Esophagus squamous epithelium (tissue), 5 donors: ENCODE measurements at places on chromosomes 3 and 15.

DNA sequence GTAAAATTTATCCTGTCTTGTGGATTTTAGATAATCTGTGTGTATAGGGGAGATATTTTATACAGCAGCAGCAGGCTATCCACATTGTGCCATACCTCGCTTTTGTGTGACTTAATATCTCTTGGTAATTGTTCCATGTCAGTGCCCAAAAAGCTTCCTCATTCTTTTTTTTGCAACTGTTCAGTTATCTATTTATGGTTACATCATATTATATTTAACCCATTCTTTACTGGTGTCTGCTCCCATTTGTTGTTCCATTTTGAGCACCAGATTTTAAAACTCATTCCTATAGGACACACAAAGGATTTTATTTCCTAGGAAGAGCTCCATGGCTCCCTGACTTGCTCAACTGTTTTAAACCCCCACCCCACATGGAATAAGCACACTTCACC, 86.3 kb upstream of the RASGRP1 start:
- no peak for DNase-seq

GRCh38 chr15:51589881-51590568, 32.5 kb downstream of the DMXL2 start:
- no peak for DNase-seq

GRCh38 chr3:16377847-16378302, 112.9 kb downstream of the OXNAD1 start:
- no peak for DNase-seq

DNA sequence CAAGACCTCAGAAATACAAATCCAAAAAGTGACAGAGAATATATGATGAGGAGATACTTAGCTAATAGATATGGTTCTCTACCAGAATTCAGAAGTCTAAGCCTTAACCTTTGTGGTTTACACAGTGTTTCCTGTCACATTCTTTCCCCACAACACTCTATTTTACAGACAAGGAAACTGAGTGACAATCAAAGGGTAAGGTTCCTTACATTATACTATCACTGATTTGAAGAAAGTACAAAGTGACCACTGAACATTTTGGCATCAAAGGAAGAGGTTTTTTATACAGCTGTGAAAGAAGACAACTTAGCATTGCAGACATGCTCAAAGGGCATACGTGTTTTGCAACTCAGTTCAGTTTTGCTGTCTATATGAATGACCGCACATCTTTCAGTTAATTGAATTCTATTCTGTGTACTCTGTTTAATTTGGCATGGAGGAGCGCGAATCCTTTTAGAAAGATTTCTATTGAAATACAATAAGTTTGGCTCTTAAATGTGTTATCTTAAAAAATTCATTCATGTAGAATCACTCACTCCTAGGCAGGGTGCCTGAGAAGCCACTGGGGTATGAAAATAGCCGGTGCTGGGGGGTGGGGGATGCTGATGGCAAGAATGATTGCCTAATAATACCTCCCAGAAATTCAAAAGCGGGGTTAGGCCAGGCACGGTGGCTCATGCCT, 66.5 kb upstream of the SKOR1 start:
- DNase-seq: no peak

GRCh38 chr15:89177633-89178306, 43.6 kb downstream of the RLBP1 start:
- no peak for DNase-seq

DNA sequence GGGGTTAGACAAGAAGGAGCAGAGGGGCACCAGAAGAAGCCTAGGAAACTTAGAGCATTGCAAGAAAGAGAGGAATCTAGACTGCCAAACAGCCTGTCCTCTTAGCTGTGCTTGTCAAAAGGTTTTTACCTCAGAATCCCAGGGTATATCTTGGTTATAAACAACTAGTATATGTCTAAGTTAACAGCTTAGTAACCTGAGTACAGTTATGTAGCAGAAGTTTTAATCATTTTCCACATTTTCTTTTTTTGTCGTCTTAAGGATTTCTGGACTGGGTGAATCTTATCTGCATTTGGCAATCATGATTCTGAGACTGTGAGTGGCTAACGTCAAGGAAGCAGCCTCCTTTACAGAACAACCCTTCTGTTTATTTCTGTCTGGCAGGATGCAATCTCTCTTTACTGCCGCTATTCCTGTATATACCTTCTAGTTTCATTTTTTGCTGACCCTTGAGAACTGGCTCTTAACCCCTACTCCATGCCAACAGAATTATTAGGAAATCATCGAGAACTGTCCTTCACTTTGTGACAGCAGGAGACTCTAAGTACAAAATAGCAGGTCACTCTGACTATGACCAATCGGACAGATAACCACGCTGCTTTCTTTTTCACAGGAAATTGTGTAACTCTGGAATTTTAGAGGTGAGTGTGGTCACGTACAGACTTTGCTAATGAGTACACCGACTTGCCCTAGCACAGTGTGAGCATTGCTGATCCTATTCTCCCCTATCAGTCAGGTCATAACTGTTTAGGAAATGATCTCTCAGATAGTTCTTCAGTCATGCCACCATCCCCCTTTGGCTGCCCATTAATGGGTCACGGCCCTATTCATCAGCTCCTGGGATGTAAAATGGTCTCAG, 3.3 kb upstream of the CP start:
- DNase-seq: no peak

DNA sequence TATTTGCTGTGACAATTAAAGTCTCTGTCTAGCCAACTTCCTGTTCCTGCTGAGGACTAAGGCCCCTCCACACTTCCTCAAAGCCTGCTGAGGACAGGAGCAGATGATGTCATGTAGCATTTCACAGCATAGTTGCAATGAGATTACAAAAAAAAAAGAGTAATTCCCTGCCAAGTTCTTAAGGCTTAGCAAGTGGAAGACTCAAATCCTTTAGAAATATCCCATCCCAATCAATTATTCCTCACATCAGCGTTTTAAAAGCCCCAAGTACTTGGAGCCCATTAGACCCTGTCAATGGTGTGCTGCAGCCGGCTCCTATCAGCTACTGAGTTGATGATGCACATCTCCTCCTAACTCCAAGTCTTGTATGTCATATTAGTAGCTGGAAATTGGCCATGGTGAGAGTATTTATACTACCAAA, 51.7 kb downstream of the TRANK1 start:
- DNase-seq: peak; percentile 5

GRCh38 chr3:188539631-188540194, 385.8 kb downstream of the LPP start:
- no peak for DNase-seq

DNA sequence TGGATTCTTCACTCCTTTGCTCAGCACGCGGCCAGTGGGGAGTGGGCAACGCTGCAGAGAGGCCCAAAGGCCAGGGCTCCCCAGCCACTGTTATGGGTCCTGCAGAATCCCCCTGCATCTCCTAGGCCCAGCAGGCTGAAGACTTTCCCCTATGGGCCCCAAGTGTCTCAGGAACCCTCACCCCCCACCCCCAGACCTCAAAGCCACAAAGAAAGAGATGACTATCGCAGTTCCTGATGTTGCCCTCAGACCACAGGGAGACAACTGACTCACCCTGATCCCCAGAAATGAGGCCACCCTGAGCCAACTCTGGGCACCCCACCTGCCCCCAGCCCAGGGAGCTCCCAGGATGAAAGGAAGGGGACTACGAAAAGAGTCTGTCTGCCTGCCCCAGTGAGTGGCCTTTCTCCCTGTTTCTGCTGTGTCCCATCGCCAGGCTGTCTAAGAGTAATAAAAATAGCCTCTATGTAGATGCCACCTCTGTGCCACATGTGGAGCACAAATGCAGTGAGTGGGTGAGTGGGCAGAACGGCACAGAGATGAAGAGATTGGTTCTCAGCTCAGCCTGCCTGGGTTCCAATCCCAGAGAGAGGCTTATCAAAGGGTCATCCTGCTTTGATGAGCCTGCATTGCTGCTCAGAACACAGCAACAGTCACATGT, 283.0 kb downstream of the UACA start:
- DNase-seq: no peak

DNA sequence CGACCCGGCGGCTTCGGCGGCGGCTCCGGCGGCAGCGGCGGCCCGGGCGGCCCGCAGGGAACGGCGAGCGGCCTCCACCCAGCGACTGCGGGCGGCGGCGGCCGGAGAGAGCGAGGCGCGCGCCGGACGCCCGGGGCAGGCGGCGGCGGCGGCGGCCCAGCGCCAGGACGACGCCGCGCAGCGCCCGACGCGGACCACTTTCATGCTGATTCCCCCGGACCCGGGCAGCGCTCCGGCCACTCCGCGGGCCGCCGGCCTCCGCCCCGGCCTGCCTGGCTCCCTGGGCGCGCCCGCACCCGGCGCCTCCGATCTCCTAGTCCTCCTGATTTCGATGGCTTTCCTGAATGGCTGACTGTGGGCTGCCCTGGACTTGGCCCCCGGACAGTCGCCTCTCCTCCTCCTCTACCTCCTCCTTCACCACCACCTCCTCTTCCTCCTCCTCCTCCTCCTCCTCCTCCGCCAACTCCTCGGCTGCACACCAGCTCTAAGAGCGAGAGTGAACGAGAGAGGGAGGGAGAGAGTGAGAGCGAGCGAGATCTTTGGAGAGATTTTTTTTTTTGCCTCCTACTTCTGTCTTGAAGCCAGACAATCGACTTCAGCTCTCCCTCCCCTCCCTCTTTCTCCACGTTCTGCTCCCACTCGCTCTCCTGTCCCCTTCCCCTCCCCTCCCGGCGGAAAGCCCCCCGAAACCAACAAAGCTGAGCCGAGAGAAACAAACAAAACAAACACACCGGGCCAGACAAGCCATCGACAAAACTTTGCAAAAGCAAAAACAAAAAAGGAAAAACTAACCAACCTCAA, 844 bp downstream of the NR2F2 start:
- no peak for DNase-seq

GRCh38 chr3:186828340-186828739, 14.2 kb upstream of the ADIPOQ start:
- DNase-seq: no peak

GRCh38 chr3:194587438-194587931, 45.7 kb downstream of the TMEM44 start:
- DNase-seq: no peak

DNA sequence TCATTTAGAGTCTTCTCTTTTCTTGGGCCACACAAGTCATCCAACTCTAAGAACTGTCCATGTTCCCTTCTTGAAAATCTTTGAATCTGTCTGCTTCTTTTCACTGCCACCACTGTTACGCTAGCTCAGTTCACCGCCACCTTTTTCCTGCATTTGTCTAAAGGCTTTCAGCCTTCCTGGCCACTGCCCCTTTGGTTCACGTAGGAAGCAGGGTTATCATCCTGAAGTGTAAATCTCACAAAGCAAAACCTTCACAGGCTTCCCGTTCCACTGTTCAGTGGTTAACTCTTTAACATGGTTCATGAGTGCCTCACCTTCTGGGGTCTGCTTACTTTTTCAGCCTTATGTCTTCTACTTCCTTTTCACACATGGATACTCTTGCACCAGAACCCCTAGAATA, 26.3 kb upstream of the CCDC39 start:
- no peak for DNase-seq

- no peak for DNase-seq
Observed at GRCh38 chr3:179853176-179853575, 183.6 kb downstream of the PEX5L start.

GRCh38 chr3:111675846-111676210, 80.7 kb upstream of the ZBED2 start:
- DNase-seq: no peak

- DNase-seq: no peak
Observed at GRCh38 chr15:33324609-33325008, 13.8 kb downstream of the RYR3 start.

GRCh38 chr3:187698499-187699399, 3.6 kb downstream of the RTP2 start:
- DNase-seq: no peak

DNA sequence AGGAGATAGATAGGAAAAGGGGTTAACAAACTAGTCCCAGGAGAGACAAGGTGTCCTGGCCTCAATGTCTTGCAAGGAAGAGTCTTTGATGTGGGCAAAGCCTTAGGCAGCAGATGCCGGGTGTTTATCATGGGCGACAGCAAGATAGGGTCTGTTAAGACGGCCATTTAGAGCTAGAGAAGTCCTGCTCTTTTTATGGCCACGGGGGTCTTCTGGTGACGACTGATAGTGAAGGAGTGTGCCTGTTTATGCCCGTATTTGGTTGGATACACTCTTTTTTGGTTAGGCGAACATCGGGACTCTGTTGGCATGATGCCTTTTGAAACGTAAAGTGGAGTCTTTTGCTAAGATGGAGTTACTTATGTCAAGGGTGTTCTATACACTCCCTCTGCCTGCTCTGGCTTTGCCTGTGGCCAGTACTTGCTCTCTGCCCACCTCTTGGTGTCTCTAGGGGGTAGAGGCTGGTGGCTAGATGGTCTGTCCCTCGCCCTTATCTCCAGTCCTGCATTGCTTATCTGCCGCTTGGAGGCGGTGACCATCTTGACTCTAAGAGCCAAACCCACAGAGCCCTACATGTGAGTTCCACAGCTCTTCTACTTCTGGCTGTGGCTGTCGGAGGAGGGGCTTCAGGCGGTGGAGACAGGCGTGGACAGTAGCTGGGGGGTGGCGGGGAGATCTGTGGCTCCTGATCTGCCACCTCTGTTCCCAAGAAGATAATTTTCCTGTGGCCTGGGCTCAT, 55.8 kb upstream of the ZBTB38 start:
- no peak for DNase-seq

DNA sequence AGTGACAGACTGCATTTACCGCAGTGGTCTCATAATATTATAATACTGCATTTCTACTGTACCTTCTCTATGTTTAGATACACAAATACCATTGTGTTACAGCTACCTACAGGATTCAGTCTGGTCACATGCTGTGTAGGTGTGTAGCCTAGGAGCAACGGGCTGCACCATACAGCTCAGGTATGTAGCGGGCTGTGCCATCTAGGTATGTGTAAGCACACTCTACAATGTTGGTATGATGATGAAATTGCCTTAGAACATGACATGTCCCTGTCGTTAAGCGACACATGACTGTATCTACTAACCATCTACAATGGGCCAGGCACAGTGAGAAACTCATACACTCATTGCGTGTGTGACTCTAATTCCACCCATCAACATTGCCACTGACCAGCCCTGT, 85.5 kb upstream of the SEC13 start:
- DNase-seq: no peak

DNA sequence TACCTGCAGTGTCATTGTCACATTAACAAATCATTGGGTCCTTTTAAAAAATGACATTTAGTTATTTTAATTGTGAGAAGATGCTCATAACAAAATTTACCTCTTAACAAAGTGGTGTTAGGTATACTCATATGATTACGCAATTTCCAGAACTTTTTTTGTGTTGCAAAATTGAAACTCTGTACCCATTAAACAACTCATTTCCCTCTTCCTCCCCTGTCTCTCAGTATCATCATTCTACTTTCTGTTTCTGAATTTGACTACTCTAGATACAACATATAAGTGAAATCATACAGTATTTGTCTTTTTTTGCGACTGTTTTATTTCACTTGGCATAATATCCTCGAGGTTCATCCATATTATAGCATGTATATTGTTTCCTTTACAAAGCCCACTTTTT, 58.7 kb upstream of the CHST2 start:
- no peak for DNase-seq

GRCh38 chr15:45224621-45225217, 27.3 kb upstream of the SLC28A2 start:
- no peak for DNase-seq

DNA sequence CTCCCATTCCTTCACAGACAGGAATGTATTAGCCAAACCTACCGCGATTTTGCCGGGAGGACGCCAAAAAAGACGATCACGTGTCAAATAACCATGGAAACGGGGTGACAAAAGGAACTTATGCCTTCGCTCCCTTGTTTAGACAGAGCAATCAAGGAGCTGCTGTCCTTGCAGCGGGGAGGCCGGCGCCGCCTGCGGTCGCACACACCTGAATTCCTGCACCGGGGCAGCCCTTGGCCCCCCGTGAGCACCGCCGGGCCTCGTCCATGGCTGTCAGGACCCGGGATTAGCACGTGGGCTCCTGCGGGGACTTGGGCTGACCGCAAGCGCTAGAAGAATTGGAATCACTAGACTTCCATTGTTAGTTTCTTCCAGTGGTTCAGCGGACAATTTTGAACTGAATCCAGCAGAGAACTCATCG, 193.1 kb downstream of the SHQ1 start:
- no peak for DNase-seq
